IPS-NIHi11 (cell line): ENCODE measurements at places on chromosomes 11 and 22.

- no peak for DNase-seq
Observed at GRCh38 chr11:22703591-22703990, 37.2 kb downstream of the GAS2 start.

DNA sequence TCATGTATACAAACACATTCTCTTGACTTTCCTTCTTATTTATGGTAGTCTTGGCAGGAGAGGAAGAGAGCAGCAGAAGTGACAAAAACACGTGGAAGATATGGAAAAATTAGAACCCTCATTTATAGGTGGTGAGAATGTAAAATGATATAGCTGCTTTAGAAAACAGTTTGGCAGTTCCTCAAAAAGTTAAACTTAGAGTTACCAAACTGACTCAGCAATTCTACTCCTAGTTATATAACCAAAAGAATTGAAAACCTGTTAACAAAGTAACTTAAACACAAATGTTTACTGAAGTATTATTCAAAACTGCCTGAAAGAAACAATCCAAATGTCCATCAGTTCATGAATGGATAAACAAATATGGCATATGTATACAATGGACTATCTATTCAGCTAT, 16.8 kb downstream of the NUCB2 start:
- DNase-seq = no peak

GRCh38 chr11:67045314-67045713, 11.3 kb upstream of the RHOD start:
- no peak for DNase-seq

GRCh38 chr22:31367426-31367825, 21.3 kb upstream of the PATZ1 start:
- DNase-seq = no peak

GRCh38 chr11:112024773-112025678, at the start of gene DLAT:
Gene DLAT, plus strand, starts transcription at chr11:112025408. Its CDS starts 65 bp downstream, at chr11:112025473.
- peak; percentile 93 for DNase-seq

DNA sequence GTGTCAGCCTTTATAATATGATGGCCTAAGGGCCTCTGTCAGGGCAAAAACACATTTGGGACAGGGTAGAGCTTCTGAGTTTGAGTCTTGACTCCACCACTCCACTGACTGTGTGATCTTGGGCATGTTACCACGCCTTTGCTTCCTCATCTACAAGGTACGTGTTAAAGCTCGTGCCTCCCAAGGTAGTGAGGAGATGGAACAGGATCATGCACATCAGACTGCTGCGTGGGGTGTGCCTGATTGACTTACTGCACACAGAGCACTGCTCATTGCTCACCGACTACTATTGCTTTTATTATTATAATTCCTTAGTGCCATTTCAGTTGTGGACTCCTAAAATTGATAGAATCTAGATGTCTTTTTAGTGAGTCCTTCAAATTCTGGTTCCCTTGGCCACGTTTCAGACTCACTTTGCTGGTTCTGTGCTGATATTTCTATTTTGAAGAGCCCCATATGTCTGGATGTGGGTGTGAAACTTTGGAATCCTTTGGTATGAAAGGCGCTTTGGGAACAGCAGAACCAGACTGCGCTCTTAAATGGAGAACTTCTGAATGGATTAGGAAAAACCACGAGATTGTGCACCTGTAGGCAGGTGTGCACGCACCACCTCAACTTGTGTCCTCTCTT, 44.1 kb upstream of the RAB1B start:
- no peak for DNase-seq

DNA sequence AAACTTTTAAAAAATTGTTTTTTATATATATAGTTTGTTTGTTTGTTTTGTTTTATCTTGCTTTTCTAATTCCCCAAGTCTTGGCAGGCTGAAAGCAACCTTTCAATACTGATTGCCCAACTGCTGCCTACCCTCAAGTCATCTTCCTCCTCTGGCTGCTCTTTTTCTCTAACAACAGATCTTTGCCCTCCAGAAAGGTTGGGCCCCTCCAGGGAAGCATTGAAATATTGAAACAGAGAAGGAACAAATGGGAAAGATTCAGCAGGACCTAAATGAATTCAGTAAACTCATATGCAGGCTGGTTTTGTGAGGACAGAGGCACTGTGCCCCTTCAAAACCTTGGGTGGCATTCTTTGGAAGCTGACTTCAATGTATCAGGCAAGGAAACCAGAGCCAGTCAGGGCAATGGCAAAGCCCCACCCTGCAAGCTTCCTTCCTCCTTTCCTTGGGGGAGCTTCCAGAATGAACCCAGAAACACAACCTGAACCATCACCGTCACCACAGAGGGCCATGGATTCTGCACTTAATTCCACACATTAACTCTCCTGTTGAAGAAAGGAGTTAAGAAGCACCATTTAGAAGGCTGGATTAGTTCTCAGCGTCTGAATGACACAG, 815 bp upstream of the MS4A6A start:
- no peak for DNase-seq

DNA sequence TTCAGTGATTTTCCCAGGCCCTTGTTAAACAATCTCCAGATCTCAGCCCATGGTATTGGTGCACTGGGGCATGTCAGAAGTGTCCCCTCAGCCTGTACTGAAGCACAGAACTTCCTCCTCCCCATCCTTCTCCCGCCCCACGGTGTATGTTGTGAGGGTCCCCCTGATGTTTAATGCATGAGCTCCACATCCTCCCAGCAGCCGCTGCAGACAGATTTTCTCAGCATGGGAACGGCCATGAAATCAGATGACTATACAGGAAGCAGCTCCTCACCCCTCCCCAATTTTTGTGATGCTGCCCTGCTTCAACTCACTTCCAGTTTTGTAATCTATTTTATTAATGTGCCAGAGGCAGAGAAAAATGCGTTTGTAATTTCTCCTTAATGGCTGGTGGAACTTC, 406.0 kb downstream of the MIAT start:
- DNase-seq = no peak

GRCh38 chr11:129910360-129910759, 15.0 kb upstream of the NFRKB start:
- peak; percentile 82 for DNase-seq

DNA sequence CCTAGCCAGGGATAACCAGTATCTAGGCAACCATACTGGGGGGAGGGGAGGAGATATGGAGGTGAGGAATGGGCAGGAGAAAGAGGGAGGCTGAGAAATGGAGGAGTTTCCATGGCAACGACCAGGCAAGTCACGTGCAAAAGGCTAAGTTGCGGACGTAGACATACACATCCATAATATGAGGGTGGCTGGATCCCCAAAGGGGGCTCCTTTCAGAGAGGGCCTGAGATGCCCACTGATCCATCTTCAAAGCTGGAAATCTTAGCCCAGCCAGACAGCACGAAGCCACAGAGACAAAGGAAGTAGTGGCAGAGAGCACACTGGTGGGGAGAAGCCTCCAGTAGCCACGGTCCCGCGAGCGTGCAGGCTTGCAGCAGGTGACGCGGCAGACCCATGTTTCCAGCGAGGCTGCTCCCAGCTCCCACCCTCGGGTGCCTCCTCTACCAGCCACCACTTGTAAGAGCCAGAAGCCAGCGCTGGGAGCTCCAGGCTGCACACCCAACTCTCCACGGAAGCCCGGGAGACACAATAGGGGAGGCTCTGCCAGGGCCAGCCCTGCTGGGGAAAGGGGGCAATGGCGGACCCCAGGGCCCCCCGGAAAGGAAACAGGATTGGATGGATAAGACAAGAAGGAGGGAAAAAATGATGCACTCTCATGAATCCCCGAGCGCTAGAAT, 938 bp downstream of the FXYD6 start:
- DNase-seq = peak; percentile 58

- DNase-seq = no peak
Observed at GRCh38 chr11:125514336-125515101, 18.5 kb upstream of the FEZ1 start.
